ENCODE measurements at places on chromosomes 5 and 9.

DNA sequence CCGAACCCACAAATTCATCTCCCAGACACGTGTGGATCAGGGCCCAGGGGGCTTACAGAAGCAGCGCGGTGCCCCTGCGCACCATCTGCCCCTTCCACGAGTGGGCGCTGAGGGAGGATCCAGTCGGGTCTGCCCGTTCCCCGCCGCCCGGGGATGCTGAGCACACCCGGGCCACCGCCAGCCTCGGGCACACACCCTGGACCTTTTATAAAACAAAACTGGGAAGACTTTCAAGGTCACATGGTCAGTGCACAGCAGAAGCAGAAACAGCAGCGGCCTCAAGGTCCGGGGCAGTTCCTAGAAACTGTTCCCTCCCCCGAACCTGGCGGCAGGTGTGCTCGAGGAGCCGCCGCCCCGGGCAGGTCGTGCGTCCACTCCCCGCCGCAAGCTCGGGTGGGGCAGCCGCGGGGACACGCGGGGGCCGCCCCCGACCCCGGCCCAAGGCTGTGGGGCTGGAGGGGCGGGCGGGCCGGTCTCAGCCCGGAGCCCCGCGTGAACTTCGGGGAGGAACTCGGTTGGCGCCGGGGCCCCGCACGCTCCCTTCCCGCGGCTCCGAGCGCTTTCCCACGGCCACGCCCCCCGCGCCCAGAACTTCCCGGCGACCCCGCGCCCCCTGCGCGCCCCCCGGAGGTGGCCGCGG is 633 bp upstream of the PPP1R26 start:
- H3K27me3 ChIP-seq = peaks cover 16% of the 10 kb centered on the region
- DNase-seq = no peak
- no peaks in the 10 kb centered on the region for H3K36me3 ChIP-seq
- H3K4me1 ChIP-seq = peaks cover 14% of the 10 kb centered on the region

DNA sequence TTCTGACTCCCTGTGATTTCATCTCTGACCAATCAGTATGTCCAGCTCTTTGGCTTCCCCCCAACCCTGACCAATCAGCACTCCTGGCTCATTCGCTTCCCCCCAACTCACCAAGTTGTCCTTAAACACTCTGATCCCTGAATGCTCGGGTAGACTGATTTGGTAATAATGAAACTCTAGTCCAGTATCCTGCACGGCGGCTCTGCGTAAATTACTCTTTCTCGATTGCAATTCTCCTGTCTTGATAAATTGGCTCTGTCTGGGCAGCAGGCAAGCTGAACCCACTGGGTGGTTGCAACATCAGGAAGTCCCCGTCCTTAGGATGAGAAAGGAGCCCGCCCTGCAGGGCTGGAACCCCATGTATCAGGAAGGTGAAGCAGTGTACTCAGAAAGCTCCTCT is 10.4 kb downstream of the FCN2 start:
- H3K27me3 ChIP-seq = no peaks in the 10 kb centered on the region
- no peak for DNase-seq
- no peak overlapping the region for H3K4me3 ChIP-seq
- H3K4me1 ChIP-seq = no peaks in the 10 kb centered on the region

DNA sequence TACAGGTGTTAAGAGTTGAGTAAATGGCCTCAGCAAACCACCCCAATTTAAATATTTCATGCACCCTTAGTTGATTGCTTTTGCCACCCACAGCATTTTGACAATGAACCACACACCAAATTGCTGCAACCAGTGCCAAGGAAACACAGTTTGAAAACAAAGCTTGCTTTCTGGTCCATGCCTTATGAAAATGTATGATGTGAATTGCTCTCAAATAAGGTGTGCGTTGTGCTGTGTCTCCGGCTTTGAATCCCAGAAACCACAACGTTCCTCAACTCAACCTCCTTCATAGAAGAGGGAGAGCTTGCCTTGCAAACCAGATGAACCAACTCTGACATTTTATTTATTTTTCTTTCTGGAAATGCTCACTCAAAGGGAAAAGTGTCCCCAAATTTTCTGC is 762.7 kb downstream of the TLE1 start:
- no peaks in the 10 kb centered on the region for H3K36me3 ChIP-seq
- H3K4me1 ChIP-seq = no peaks in the 10 kb centered on the region
- no peaks in the 10 kb centered on the region for H3K27me3 ChIP-seq
- no peak overlapping the region for H3K27ac ChIP-seq
- no peak for DNase-seq

DNA sequence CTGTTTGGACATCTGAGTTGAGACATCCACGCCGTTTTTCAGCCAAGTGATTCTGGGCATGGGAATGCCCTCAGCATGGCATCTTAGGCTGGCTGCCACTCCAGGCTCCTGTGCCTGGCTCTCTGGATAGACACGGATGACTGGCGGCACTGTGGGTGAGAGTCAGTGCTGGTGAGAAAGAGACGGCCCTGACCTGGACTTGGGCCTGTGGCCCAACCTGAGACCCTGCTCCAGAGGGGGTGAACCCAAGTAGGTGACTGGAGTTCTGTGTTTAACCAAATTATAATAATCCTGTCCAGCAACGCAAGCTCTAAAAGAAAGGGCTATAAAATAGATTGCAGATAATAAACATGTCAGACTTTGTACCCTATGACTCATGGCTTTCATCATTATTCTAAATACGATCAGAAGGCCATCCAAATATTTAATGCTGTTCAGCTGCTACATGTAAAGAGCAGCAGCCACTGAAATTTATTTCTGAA is 173.9 kb downstream of the HSPA4 start:
- DNase-seq = no peak
- H3K36me3 ChIP-seq = no peaks in the 10 kb centered on the region
- no peak overlapping the region for H3K27ac ChIP-seq
- H3K27me3 ChIP-seq = peaks cover 4% of the 10 kb centered on the region
- H3K4me3 ChIP-seq = no peak overlapping the region

DNA sequence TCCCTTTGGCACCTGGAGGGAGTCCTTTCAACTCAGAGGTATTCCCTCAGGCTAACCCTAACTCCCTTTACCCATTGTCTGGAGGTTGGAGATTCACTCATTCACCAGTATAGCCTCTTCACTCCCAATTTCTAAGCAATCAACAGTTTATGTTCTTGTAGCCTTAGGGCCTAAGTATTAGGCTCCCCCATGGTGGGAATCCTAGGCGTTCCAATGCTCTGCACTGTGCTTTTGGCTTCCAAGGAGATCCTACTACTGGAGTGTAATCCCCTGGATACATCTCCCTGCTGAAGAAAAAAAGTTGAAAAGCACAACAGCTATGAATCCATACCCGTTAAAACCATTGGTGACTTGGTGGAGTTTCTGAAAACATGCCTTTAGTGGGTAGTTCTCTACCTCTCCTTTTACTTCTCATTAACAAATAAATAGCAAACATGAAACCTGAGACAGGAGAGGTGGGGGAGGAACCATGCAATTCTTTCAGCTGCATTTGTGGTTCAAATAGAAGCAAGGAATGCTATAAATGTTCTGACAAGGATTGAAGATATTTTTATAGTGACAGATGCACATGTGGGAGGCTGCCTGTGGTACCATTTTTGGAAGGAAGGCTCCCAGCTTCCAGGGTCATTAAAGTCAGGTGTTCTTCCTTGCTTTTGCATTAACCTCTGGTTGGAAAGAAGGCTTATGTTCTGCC is 397.1 kb downstream of the DMAC1 start:
- H3K36me3 ChIP-seq = no peaks in the 10 kb centered on the region
- no peak overlapping the region for H3K27ac ChIP-seq
- H3K4me1 ChIP-seq = no peaks in the 10 kb centered on the region

GRCh38 chr9:136339173-136339957 is 12.0 kb downstream of the GPSM1 start:
- H3K4me3 ChIP-seq = no peak overlapping the region
- no peak overlapping the region for H3K27ac ChIP-seq
- no peaks in the 10 kb centered on the region for H3K36me3 ChIP-seq
- DNase-seq = no peak
- H3K27me3 ChIP-seq = no peaks in the 10 kb centered on the region

DNA sequence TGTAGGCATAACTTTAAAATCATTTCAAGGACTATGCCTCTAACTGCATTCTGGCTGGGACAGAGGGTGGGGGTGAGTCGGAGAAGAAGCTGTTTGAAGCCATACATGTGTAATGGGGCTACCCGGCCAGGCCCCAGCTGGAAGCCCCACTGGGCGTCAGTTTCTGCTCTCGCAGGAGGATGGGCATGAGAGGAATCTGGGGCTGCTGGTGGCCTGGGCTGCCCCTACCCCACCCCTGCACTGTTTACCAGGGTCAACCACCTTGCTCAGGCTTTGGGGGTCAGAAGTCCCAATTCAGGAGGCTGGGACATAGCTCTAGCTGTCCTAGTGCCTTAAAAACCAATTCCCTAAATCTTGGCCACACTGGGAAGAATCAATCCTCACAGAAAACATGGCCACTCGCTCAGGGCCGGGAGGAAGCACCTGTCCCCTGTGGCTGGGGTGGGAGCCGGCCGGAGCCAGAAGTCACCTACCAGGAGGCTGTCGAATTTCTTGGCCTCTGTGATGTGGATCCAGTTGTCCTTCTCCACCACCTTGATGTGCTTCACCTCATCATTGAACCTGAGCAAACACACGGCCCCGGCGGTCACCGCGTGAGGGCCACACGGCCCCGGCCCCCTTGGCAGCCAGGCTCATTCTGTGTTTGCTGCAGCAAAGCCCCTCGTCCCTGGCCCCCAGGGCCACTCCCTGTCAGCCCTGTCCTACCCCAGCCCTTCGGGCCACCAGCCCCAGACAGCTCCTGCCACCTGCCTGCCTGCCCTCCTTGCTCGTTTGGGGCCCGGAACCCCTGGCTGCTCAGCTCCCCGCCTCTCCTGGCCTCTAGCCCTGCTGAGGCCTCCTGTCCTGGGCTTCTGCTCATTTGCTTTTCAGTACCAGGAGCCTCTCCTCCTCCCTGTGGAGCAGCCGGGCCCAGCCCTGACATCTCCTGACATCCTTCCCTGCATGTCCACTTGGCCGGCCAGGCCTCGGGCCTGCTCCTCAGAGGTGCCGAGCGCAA is 33.6 kb upstream of the SARDH start:
- H3K4me3 ChIP-seq = no peak overlapping the region
- DNase-seq = no peak
- no peaks in the 10 kb centered on the region for H3K36me3 ChIP-seq
- H3K4me1 ChIP-seq = no peaks in the 10 kb centered on the region

- no peak for DNase-seq
- no peaks in the 10 kb centered on the region for H3K36me3 ChIP-seq
- no peaks in the 10 kb centered on the region for H3K4me1 ChIP-seq
- H3K27me3 ChIP-seq = peaks cover 27% of the 10 kb centered on the region
- no peak overlapping the region for H3K4me3 ChIP-seq
- H3K27ac ChIP-seq = no peak overlapping the region
Measured at GRCh38 chr9:76687861-76688391, 76.3 kb upstream of the PCA3 start.

GRCh38 chr9:94302426-94302825 is 26.0 kb downstream of the NUTM2F start:
- no peak overlapping the region for H3K4me3 ChIP-seq
- DNase-seq = no peak
- H3K27ac ChIP-seq = no peak overlapping the region
- no peaks in the 10 kb centered on the region for H3K4me1 ChIP-seq
- peaks cover 4% of the 10 kb centered on the region for H3K36me3 ChIP-seq

- H3K27me3 ChIP-seq = no peaks in the 10 kb centered on the region
- no peak overlapping the region for H3K4me3 ChIP-seq
- no peak overlapping the region for H3K27ac ChIP-seq
- no peaks in the 10 kb centered on the region for H3K36me3 ChIP-seq
- DNase-seq = no peak
Measured at GRCh38 chr5:178381206-178381605, 148.6 kb upstream of the PHYKPL start.

- no peaks in the 10 kb centered on the region for H3K4me1 ChIP-seq
- no peaks in the 10 kb centered on the region for H3K27me3 ChIP-seq
- DNase-seq = no peak
- no peak overlapping the region for H3K27ac ChIP-seq
- no peaks in the 10 kb centered on the region for H3K36me3 ChIP-seq
Measured at GRCh38 chr5:87829217-87829551, 416.5 kb upstream of the CCNH start.

DNA sequence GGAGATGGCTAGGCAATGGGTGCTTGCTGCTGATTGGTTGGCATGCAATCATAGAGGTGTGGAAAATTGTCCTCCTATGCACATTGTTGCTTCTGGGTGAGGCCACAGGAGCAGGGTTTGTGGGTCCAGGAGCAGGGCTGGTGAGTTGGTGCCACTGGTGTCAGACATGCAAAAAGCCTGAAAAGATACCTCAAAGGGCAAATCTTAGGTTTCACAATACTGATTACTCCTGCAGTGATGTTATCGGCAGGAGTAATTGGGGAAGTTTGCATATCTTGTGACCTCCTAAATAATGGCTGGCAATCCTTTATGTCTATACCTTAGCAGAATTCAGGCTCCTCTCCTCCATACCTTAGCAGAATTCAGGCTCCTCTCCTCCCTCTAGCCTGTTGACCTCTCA is 25.2 kb downstream of the SLC25A48 start:
- H3K4me3 ChIP-seq = no peak overlapping the region
- no peaks in the 10 kb centered on the region for H3K36me3 ChIP-seq
- H3K27ac ChIP-seq = no peak overlapping the region
- DNase-seq = no peak
- no peaks in the 10 kb centered on the region for H3K27me3 ChIP-seq

GRCh38 chr5:157516626-157517325 is 56.8 kb downstream of the NIPAL4 start:
- no peak overlapping the region for H3K27ac ChIP-seq
- DNase-seq = no peak
- H3K27me3 ChIP-seq = no peaks in the 10 kb centered on the region
- H3K36me3 ChIP-seq = peaks cover 53% of the 10 kb centered on the region
- no peaks in the 10 kb centered on the region for H3K4me1 ChIP-seq

DNA sequence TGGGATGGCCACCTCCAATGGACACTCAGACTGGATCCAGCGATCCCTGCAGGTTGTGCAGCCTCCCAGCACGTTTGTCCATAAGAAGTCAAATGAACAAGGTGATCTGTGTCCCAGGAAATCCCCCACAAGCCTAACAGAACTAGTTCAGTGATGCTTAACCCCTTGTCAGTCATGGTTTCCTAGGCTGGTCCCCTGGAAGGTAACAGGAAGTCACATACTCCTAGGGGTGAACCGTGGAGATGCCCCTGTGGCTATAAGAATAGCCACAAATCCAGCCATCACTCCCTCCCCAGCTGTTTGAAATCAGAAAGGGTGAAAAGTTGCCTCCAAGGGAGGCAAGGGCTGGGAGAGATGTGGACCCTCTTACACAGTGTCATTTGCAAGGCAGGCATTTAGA is 22.5 kb downstream of the PAX5 start:
- H3K36me3 ChIP-seq = no peaks in the 10 kb centered on the region
- H3K27ac ChIP-seq = no peak overlapping the region
- no peaks in the 10 kb centered on the region for H3K4me1 ChIP-seq
- peaks cover 25% of the 10 kb centered on the region for H3K27me3 ChIP-seq

DNA sequence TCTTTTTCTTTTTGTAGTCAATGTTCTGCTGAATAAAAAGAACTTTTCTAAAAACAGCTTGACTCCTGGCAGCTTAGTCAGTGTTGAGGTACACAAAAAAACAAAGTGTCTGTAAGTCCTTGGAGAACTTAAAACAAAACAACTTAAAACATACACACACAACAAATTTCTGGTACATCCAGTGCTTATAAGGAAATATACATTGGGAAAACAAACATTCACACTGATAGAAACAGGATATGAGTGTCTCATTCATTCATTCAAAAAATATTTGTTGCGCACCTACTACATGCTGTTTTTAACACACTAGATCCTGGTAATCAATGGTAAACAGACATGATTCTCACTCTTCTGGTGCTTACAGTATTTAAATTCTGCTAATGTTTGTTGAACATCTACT is 27.4 kb upstream of the MEGF9 start:
- no peaks in the 10 kb centered on the region for H3K36me3 ChIP-seq
- H3K4me1 ChIP-seq = no peaks in the 10 kb centered on the region
- DNase-seq = no peak
- H3K27ac ChIP-seq = no peak overlapping the region

Measured in CD4-positive, CD25-positive, alpha-beta regulatory T cell (primary cell).